ENCODE measurements at places on chromosomes 4 and X.

GRCh38 chr4:187618701-187619281 is 376.8 kb upstream of the ZFP42 start:
- no peak for DNase-seq

GRCh38 chrX:68511255-68511654 is 12.4 kb downstream of the YIPF6 start:
- DNase-seq, result peak; percentile 20

DNA sequence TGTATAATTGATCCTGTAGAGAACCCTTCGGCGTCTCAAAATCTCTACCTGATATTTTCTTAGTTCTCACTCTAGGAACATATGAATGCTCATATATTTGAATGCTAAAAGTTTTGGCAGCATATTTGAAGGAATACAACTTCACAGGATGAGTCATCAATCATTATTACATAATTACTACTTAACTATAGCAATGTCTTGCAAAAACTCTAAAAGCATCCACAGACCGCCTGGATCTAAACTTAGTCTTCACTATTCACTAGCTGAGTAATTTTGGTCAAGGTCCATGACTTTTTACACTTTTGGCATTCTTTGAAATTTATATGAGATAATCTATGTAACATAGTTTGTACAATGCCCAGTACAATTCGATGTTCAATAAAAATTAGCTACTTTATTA is 194.7 kb downstream of the DTHD1 start:
- DNase-seq, result no peak

DNA sequence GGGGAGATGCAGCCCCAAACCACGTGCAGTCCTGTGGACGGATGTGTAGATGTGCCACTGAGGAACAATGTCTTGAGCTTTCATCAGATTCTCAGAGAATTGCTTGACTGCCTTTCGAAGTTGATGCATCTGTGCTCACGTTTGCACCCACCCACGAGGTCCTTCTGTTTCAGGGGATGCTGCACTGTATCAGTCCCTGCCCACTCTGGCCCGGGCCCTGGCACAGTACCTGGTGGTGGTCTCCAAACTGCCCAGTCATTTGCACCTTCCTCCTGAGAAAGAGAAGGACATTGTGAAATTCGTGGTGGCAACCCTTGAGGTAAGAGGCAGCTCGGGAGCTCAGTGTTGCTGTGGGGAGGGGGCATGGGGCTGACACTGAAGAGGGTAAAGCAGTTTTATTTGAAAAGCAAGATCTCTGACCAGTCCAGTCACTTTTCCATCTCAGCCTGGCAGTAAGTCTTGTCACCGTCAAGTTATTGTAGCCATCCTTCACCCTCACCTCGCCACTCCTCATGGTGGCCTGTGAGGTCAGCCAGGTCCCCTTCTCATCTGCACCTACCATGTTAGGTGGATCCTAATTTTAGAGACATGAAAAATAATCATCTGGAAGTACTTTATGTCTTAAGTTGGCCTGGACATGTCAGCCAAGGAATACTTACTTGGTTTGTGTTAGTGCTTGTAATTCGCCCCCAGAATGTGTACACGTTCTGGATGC is 36.4 kb upstream of the MSANTD1 start:
- DNase-seq, result no peak

DNA sequence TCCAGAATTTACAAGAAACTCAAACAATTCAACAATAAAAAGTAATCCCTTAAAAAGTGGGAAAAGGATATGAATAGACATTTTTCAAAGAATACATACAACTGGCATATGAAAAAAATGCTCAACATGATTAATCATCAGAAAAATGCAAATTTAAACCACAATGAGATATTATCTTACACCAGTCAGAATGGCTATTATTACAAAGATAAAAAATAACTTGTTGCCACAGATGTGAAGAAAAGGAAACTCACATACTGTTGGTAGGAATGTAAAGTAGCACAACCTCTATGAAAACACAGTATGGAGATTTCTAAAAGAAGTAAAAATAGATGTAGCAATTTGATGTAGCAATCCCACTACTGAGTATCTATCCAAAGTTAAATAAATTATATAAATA is 65.1 kb upstream of the DIAPH2 start:
- no peak for DNase-seq

GRCh38 chrX:66193821-66194220 is 29.8 kb downstream of the HEPH start:
- no peak for DNase-seq

All from WERI-Rb-1 (cell line).